ENCODE measurements at places on chromosomes 7 and 10. TPM values are rescaled to one million over a fixed set of nuclear protein-coding genes. Genes with fewer than 3 reads are reported as not detected.

- no peak overlapping the region for H3K27ac ChIP-seq
- no peak overlapping the region for H3K4me3 ChIP-seq
- no peak for DNase-seq
- no peaks in the 10 kb centered on the region for H3K4me1 ChIP-seq
These were observed 11.6 kb upstream of the FRAT1 start for GRCh38 chr10:97307441-97307840.

DNA sequence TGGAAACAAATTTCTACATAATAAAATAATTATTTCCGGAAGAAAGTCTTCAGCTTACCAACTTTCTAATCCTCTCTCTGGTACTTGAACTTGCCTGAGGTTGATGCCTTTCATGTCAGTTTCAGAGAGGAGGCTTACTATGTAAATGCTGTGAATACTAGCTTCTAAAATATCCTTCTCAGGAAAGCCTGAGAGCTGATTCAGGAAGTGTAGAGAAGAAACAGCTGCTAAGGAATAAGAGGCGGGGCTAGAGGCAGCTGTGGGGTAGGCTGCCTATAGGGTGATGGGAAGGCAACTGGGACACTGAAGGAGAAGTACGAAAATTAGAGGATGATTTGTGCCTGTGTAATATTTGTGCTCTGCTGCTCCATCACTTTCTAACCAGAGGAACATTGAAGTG lies 69.3 kb downstream of the AVL9 start:
- no peak overlapping the region for H3K27ac ChIP-seq
- no peak for DNase-seq
- H3K36me3 ChIP-seq: peaks cover 29% of the 10 kb centered on the region
- no peaks in the 10 kb centered on the region for H3K4me1 ChIP-seq
- no peak overlapping the region for H3K4me3 ChIP-seq

GRCh38 chr7:127256041-127256725 lies 3.4 kb upstream of the GRM8 start:
- no peaks in the 10 kb centered on the region for H3K36me3 ChIP-seq
- no peak for DNase-seq
- no peak overlapping the region for H3K27ac ChIP-seq
- H3K27me3 ChIP-seq: peaks cover 16% of the 10 kb centered on the region

GRCh38 chr10:51066231-51066630 lies 8.1 kb upstream of the PRKG1 start:
- H3K4me1 ChIP-seq: no peaks in the 10 kb centered on the region
- H3K27ac ChIP-seq: no peak overlapping the region
- no peak overlapping the region for H3K4me3 ChIP-seq
- H3K36me3 ChIP-seq: no peaks in the 10 kb centered on the region

DNA sequence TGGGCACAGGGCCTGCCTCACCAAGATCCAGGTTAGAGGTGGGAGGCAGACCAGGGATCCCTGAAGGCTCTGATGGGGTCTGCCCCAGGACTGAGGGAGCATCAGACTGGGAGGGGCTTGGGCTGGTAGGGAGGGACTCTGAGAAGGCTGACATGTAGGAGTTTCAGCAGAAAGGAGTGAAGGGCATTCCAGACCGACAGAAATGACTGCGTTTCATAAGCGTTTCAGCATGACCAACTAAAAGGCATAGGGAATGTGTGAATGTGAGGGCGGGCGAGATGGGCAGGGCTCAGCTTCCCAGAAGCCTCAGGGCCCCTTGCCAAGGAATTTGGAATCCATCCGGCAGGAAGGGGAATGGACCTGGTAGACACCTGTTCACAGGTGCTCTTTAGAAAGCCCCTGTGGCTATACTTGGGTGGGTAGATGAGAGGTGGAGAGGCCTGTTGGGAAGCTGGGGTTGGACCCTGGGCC lies 24.9 kb upstream of the SLC29A3 start:
- H3K4me3 ChIP-seq: no peak overlapping the region
- H3K36me3 ChIP-seq: peaks cover 48% of the 10 kb centered on the region
- no peak overlapping the region for H3K27ac ChIP-seq
- no peaks in the 10 kb centered on the region for H3K27me3 ChIP-seq
- DNase-seq: no peak

Gene OPN1SW
- total RNA-seq: not detected

GRCh38 chr10:124075231-124075955 lies 18.0 kb downstream of the CHST15 start:
- no peak overlapping the region for H3K4me3 ChIP-seq
- peaks cover 5% of the 10 kb centered on the region for H3K36me3 ChIP-seq
- no peak for DNase-seq
- no peaks in the 10 kb centered on the region for H3K27me3 ChIP-seq
- H3K27ac ChIP-seq: no peak overlapping the region

Gene NPY
- total RNA-seq: not detected

GRCh38 chr7:157006829-157007469 lies 3.5 kb downstream of the MNX1 start:
- 0 out of 2 replicates have a peak, but pooled peaks cover 2% of the 10 kb centered on the region for H3K4me1 ChIP-seq
- H3K27me3 ChIP-seq: peaks cover 86% of the 10 kb centered on the region
- no peak overlapping the region for H3K27ac ChIP-seq
- no peaks in the 10 kb centered on the region for H3K36me3 ChIP-seq
- DNase-seq: no peak
